ENCODE measurements at places on chromosomes 16 and 17.

- no peak for DNase-seq
Observed at GRCh38 chr17:12509801-12510200, 155.9 kb upstream of the MYOCD start.

DNA sequence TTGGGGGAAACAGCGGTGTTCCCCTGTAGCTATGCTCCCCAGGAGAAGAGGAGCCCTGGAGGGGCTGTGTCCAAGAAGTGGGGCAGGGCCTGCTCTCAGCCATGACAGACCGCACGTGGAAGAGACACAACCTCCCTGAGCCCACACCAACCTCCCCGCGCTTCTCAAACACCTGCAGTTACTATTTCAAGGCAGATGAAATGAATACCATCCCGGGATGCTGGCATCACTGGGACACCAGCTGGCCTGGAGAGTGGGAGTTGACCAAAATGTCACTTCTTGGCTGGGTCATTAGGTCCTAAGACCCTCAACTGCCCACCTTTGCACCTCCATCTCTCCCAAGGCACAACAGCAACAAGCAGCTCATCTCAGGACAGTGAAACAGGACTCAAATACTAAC is 32.0 kb downstream of the SPHK1 start:
- no peak for DNase-seq

GRCh38 chr17:55340176-55340575 is 75.4 kb downstream of the HLF start:
- no peak for DNase-seq

GRCh38 chr16:6496996-6497395 is 835.6 kb upstream of the RBFOX1 start:
- no peak for DNase-seq

GRCh38 chr17:10121971-10122707 is 76.3 kb downstream of the GAS7 start:
- DNase-seq, result no peak

- no peak for DNase-seq
Observed at GRCh38 chr17:6461246-6461645, 17.0 kb downstream of the PIMREG start.

GRCh38 chr17:4594931-4595684 is 10.8 kb downstream of the SMTNL2 start:
- no peak for DNase-seq

- DNase-seq, result no peak
Observed at GRCh38 chr16:27161398-27161797, 41.9 kb upstream of the KDM8 start.

DNA sequence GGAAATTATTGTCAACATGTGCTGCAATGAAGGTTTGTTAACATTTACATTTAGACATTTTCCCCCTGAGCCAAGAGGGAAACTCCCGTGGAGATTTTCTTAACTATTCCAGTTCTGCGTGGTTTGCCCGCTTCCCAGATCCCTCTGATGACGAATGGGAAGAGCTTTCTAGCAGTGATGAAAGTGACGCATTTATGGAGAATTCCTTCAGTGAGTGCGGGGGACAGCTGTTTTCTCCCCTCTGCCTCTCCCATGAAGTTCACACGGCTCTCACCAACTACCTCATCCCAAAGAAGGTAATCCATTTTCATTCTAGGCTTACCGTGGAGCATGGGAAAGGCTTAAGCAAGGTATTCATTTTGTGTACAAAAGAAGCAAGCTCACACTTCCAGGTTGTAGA is 18.2 kb downstream of the HEATR3 start:
- DNase-seq, result no peak

- DNase-seq, result no peak
Observed at GRCh38 chr16:89565256-89565505, 4.7 kb downstream of the RPL13 start.

DNA sequence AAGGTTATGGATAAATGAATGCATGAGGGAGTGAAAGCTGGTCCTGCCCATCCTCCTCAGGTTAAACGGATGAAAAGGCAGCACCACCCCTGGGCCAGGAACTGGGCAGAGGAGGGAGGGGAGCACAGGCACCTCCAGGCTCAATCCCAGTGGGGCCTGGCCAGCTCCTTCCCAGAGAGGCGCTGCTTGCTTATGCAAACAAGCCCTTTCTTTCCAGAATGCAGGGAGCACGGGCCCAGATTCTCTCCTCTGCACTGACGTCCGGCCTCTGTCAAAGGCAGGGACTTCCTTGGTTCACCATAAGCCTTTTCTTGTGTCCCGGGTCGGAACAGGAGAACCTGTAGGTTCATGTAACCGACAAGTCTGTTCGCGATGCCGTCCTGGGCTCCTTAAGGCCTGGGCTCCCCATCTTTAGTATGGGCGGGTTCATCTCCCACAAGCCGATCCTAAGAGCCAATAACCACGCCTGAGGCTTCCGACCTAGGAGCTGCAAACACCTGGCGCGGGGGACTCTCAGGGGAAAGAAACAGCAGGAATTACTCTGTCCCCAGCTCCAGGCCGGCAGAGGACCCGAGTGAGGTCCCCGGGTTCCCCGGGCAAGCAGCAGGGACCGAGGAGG is 16.3 kb downstream of the ENPP7 start:
- DNase-seq, result no peak

GRCh38 chr17:27905447-27906225 is 12.5 kb upstream of the LYRM9 start:
- no peak for DNase-seq

DNA sequence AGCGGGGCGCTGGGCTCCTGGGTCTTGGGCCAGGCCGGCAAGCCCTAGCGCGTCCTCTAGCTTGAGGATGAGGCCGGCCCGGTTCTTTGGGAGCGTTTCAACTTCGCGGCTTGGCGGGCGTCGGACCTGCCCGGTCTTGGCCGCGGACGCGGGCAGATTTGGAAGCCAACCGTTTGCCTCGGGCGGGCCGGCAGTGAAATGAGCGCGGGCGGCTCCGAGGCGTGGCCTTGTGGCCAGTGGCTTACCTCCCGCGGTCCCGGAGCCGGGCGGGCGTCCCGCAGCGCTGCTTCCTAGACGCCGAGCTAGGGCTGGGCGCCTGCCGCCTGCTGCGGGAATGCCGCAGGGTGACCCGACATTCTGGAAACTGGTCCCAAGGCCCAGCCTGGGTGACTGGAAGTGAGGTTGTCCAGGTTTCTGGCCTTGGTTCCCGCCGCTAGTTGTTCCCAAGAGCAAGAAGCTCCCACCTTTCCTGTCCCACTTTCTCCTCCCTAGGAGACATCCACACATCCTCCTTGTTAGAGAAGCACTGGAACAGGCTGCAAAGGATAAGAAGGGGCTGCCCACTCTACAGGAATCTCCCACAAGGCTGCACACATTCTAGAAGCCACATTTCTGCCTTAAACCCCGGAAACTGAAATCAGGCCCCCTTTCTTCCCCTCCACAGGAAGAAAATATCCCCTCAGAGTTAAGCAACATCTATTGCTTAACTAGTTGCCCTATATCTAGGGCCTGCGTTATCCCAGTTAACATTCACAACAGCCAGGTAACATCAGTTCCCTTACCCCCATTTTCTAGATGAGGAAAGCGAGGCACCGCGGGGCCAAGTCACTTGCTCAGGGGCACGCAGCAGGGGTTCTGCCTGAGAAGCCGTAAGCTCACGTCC is 4.5 kb upstream of the CBX8 start:
- DNase-seq, result no peak

GRCh38 chr16:81469710-81470535 is 25.3 kb downstream of the CMIP start:
- no peak for DNase-seq

- DNase-seq, result no peak
Observed at GRCh38 chr16:2913603-2914002, 1.9 kb downstream of the FLYWCH1 start.

DNA sequence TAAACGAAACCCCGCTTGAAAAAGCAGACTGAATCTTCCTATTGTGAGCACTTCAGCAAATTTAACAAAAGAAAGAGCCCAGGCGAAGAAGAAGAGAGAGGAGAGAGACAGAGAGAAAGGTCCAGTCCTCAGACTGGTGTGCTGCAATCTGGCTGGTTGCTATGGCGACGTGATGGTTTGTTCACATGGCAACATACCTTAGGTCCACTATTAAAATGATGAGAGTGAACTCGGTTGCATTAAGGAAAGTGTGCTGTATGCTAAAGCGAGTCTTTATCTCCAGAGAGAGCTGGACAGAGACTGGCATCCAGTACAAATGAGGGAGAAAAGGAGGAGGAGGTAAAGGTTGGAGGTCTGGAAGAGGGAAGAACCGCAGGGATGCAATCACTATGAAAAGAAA is 271.8 kb upstream of the ZFHX3 start:
- no peak for DNase-seq

GRCh38 chr17:80826955-80827645 is 164.5 kb upstream of the CHMP6 start:
- DNase-seq, result no peak

DNA sequence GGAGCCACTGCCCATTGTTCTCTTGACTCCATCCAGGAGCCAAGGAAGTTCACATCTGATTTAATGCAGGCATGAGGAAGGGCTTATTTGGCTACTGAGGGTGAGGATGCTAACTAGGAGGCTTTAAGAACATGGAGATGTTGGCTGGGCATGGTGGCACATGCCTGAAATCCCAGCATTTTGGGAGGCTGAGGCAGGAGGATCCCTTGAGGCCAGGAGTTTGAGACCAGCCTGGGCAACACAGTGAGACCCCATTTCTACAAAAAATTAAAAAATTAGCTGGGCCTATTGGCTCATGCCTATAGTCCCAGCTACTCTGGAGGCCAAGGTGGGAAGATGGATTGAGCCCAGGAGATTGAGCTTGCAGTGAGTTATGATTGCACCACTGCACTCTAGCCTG is 116.5 kb downstream of the RAP1GAP2 start:
- no peak for DNase-seq

GRCh38 chr17:80169784-80170500 is at the start of gene CARD14:
Gene CARD14 (plus strand): TSS chr17:80170030. CDS start chr17:80181439, 11,409 bp downstream.
- DNase-seq, result no peak

- DNase-seq, result no peak
Observed at GRCh38 chr16:56777482-56777881, 47.6 kb downstream of the NUP93 start.

DNA sequence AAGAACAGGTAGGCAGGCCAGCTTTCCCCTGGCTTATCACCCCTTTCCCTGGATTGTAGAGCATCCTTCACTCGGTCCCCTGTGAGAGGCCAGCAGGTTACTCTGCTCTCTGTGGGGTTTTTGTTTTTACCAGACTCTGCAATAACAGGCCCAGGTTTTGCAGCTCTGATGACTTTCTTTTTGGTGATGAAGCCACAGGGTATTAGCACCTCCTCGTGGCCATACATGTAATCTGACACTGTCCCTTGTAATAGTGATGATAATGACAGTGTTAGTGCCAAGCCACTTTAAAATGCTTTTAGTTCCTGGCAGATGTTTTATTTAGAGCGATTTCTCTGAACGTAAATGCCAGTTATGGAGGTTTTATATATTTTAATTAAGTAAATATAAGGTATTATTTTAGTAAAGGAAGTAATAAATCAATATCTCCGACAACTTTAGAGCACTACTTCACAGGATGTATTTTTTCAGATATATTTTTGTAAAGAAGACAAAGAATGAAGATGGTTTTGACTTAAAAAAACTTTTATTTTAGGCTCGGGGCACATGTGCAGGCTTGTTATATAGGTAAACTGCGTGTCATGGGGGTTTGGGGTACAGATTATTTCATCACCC is 38.0 kb upstream of the CPHXL start:
- DNase-seq, result peak; percentile 57

DNA sequence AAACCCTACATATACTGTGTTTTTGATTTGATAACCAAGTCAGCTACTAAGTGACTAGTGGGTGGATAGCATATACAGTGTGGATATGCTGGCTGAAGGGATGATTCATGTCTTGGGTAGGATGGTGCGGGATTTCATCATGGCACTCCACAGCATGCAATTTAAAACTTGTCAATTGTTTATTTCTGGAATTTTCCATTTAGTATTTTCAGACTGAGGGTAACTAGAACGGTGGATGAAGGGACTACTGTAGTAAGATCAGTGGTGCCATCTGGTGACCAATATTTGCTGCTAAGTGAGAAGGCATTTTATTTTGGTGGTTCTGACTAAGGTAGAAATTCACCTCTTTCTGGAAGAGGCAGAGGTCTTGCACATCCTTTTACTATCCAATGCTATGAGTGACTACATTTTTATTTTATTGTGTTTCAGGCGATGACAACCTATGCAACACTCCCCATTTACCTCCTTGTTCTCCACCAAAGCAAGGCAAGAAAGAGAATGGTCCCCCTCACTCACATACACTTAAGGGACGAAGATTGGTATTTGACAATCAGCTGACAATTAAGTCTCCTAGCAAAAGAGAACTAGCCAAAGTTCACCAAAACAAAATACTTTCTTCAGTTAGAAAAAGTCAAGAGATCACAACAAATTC is 3.1 kb downstream of the CDC6 start:
- no peak for DNase-seq

DNA sequence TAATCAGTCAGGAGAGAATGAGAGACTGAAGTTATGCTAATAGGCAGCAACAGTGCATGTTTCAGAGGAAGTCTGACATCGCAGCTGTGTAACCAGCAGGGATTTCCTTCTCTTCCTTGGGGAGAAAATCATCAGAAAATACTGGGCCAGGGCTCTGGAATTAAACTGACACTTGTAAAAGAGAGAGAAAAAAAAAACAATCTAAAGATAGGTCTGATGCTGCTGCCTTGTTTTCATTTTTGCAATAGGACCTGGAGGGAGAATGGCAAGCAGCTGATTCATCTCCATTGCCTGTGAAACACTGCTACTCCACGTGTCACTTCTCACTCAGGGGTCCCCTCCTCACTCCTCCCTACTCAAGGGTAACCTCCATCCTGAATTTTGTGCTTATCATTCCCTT is 17.7 kb upstream of the CORO6 start:
- DNase-seq, result no peak

GRCh38 chr17:75661531-75661930 is 5.4 kb downstream of the RECQL5 start:
- DNase-seq, result no peak

DNA sequence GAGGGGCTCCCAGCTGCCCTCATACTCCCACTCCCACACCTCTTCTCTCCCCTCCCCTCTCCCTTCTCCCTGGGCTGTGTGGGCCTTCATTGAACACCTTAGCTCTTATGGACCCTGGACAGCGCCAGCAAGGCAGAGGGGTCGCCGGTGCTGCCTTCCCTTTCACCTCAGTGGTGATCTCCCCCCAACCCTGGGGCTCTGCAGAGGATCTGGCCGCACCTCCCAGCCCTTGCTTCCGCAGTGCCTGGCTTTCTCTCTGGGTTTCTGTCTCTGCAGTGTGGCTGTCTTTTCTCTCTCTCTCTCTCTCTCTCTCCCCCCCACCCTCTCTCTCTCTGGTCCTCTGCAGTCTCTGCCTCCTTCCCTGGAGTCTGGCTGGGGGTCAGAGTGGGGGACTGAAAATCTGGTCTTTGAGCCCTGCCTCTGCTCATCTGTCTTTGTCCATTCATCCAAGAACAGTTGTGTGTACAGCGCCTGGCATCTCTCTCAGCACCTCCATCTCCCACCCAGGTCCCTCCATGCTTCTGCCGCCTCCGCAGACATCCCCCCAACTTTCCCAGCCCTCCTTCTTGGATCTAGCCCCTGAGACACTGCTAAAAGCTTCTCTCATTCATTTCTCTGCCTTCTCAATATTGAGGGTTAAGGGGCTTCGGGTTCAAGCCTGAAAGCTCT is 1.1 kb downstream of the SEZ6L2 start:
- DNase-seq, result no peak

Measured in renal pelvis (tissue), 12 donors.